ENCODE measurements at places on chromosomes 4 and X.

DNA sequence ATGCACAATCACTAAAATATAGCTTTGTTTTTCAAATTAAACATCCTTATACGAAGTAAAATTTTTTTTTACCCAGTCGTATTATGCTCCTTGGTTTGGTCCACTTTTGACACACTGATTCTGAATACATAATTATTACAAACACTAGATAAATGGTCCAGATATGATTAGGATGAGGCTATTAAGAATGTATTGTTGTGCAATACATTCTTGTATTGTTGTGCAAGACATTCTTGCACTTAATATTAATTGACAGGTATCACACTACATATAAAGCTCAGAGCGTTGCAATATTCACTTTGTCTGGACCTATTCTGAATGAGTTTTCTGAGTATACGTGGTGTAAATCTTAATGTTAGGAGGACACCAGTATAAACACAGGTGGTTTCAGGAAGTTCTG is 464.0 kb downstream of the CFAP47 start:
- no peak for DNase-seq

- DNase-seq, result no peak
Measured at GRCh38 chr4:122479935-122480416, 23.5 kb upstream of the IL2 start.

DNA sequence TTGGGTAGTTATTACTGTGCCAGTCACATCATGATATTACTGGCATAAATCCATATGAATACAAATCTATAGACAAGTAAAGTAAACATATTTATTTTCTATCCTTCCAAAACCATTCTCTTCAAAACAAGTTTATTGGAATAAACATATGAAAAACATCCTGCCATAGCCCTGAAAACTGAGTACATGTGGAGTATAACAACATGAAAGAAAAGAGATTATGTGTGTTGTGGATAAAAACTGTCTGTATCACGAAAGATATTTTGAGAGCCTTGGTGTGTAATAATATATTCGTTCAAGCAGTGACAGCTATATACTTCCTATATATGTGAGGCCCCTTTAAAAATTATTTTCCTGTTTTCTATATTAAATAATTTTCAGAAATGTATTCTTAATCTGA is 1742.2 kb downstream of the ARAP2 start:
- DNase-seq, result no peak

DNA sequence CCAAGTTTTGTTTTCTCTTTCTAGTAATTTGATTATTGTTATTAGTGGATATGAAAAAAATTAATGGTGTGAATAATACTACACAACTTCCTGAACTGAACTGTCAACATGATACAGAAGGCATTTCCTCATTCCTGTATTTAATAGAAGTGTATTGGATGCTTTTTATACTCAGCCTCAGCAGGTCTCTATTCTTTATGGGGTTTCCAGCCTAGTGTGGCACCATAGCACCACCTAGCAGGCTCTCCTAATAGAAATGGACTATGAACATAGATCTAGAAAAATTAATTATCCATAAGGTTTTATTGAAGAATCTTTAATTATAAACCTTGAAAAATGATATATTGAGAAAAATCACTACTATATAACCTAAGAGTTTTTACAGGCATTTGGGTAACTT is 52.4 kb downstream of the GLRB start:
- no peak for DNase-seq

- DNase-seq, result no peak
Measured at GRCh38 chr4:84750260-84750959, 167.5 kb downstream of the CDS1 start.

GRCh38 chr4:177566691-177567090 is 124.5 kb upstream of the AGA start:
- no peak for DNase-seq

DNA sequence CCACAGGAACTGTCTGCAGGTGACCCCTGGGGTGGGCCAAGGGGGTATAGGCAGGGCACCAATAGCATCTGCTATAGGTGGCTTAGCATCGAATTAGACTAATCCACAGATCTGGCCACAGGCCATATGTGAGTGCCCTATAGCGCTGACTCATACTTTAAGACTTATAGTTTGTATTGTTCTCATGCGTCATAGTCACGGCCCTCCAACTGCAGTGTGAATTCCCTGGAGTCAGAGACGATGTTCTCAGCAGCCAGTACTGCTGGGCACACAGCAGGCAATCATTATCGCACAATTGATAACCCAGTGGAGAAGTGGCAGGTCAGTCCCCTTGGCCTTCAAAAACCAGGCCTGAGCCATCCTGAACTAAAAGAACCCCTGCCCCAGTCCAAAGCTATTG is 58.1 kb downstream of the ADGRG2 start:
- DNase-seq, result no peak

DNA sequence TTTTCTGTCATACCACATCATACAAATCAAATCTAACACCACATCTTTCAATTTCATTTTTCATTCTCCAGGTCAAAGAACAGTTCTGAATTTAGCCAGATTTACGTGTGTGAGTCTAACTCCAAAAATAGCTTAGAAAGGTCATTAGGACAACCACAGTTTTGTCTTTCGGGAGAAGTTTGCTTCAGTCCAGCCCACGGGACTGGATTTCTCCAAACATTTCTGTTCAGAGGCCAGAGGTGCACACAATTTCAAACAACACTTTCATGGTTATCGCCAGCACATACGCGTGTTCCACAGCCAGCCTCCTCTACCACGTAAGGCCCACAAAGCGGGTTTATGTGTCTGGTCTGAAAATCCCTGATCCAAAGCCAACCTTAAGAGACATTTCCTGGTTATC is 65.9 kb downstream of the VEGFC start:
- no peak for DNase-seq

GRCh38 chrX:124414281-124414680 is 67.9 kb downstream of the SH2D1A start:
- no peak for DNase-seq

DNA sequence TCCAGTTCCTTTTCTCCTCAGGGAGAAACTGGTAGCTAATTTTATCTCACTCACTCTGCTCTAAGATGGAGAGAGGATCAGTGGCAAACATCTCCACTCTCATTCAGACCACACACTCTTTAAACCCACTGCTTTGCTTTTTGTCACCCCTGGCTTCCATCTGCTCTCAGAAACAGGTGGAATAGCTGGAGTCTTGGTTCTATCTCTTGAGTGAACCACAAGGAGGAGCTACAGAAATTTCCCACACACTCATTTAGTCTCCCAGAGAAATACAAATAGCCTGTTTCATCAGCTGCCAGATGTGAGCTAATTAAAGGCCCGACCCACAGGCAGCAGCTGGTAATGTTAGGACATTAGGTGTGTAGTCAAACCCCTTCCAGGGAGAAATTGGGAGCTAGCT is 96.6 kb downstream of the STPG2 start:
- DNase-seq, result no peak

DNA sequence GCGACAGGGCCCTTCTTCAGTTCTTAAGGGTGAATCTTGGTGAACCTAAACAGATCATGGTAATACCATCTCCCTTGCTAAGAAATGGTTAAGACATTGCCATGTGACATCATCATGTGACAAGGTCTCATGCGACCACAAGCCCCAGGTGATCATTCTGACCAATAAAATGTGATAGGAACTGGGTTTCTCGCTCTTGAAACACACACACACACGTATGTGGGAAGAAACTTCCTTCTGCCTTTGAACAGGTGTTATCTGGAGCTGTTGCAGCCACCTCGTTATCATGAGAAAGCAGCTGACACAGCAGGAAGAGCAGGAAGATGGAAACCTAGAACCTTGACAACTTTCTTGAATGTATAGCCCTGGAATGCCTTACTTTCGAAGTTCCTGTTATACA is 10.2 kb downstream of the SOD3 start:
- no peak for DNase-seq

DNA sequence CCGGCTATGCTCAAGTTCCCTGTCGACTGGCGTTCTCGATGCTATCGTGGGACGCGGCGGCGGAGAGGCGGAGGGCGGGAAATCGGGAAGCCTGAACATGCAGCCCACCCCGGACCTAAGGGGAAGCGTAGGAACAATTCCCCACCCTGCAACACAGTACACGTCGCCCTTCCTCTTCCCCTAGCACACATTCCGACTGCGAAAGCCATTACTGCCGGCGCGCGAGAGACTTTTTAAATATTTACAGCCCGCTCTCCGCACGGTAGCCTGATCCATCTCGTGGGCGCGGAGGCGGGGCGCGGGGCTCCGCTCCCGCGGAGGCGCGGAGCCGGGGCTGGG is 48.1 kb upstream of the BCOR start:
- DNase-seq, result no peak

DNA sequence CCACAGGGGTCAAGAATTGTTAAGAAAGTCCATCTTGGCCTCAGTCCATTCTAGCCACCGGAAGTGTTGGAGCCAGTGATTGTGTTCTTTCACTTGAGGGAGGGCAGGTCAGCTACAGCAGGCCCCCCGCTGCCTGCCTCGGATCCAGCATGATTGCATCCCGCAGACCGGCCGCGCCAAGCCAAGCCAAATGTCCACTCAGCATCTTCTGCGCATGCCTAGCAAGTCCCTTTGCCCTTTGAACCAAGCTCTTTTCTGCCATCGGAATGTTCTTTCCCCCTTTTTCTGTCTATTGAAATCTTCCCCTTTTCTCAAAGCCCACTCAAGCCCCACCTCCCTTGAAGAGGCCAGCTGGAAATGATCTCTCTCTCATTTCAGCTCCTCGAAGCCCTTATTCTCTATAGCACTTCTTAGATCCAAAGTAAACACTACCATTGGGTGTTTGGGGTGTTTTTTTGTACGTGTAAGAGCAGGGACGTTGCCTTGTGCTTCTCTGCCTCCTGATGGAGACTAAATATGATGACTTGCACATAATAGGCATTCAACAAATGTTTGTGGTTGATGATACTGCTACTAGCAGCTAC is 147.8 kb upstream of the BCOR start:
- DNase-seq, result no peak

GRCh38 chrX:24392709-24393108 is 32.3 kb downstream of the SUPT20HL1 start:
- DNase-seq, result no peak

DNA sequence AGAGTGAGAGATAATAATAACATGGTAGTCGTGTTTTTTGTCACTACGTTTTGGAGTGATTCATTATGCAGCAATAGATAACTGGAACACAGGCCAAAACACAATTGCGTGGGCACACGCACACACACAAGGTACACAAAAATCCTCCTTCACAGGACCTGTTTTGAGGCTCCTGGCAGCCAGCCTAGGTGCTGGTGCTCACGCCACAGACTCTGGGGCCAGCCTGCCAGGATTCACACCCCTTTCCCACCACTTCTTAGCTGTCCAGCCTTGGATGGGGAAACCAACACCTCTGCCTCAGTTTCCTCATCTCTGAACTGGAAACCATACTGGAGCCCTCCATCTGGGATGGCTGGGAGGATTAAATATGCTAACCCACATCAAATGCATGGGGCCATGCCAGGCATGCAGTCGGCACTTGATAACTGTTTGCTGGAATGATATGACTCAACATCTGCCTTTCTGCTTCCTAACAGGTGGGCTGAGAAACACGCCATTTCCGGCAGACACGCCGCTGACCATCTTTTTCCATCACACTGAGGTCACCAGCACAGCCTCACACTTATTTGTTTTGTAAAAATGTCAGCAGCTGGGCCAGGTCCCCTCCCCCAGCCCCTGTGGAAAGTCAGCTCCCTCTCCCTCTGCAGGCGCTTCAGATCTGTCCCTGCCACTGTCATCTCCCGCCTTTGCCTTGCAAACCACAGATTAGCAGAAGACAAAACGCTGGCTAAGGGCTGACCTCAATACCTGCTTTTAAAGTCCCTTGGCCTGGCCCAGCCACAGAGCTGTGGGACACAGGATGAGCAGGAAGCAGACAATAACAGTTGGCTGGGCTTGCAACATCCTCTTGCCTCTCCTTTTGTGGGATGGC is 237.5 kb downstream of the BCOR start:
- DNase-seq, result peak; percentile 68

GRCh38 chrX:14546190-14546589 is 16.9 kb downstream of the GLRA2 start:
- no peak for DNase-seq
